Body of pancreas (tissue), 4 donors: ENCODE measurements at places on chromosomes 12 and 14. TPM values are rescaled to one million over a fixed set of nuclear protein-coding genes. Genes with fewer than 3 reads are reported as not detected.
A peak's percentile ranks its signal among the peaks of the same experiment; 100 is the strongest.

- peak; percentile 76 for DNase-seq
Measured at GRCh38 chr12:59736359-59736758, 140.5 kb downstream of the SLC16A7 start.

FZD10 gene
- total RNA-seq = under 0.01 TPM

GRCh38 chr12:101759396-101760047 is 20.3 kb upstream of the SYCP3 start:
- peak; percentile 17 for DNase-seq

TAS2R19 gene
- 4.2 TPM for total RNA-seq

DNA sequence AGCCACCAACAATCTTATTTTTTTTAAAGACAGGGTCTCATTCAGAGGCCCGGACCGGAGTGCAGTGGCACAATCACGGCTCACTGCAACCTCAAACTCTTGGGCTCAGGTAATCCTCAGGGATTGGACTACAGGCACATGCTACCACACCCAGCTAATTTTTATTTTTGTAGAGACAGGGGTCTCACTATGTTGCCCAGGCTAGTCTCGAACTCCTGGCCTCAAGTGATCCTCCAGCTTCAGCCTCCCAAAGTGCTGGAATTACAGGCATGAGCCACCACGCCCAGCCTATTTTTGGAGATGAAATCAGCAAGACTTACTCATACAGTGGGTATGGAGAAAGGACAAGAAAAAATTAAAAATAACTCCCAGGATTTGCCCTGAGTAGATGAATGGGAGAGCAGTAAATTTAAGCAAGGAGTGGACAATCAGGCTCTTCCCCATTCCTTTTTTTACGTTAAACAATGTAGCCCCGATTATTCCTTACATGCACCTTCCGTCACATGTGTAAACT is 13.2 kb downstream of the FMNL3 start:
- no peak for DNase-seq

DNA sequence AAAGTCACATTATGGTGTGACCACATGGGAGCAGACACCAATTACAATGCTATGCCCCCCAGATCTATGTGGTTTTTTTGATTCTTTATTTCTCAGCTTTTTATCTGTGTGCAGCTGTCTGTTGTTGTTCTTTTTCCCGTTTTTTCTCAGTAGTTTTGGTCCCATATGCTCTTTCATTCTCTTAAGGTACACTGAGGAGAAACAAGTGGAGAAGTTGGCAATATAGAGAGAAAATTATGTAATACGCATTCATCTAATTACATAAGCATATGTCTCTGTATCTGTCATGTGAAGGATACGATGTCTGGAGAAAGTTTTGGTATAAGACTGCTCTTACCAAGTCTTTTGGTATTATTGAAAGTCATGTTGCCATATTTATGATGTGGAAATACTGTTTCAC is 819.0 kb downstream of the NRXN3 start:
- no peak for DNase-seq

GRCh38 chr14:103157969-103158368 is 34.7 kb downstream of the TNFAIP2 start:
- DNase-seq = no peak

KANSL2 gene
- total RNA-seq = 20.0 TPM

IRAK3 gene
- 6.2 TPM for total RNA-seq

DNA sequence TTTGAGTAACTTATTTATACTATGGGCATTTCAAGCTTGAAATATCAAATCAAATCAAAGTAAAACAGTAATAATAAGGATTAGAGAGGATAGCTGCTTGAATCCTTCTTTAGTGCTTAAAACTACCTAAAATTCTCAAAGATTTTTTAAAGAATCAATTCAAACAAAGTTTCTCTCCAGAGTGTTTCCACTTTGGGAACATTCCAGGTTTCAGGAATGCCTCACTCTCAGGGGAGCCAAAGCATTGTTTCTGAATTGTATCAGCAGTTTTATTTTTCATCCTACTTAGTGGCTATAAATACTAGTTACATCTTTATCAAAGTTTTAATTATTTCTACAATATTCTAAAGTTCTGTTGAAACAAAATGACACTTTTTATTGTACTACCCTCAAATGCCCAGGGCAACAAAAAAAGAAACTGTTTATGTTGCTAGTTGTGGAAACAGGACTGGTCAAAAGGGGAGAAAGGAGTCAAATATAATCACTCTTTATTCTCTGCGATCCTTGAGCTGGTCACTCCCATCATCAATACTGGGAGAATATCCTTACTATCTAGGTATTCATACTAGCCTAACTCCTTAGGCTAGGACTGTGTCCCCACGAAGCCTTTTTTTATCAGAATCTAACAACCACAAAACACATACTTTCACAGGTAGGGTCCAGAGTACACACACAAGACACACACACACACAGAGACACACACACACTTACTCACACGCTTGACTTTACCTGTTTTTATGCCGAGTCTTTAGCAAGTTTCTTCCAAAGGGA is 598 bp downstream of the RASSF9 start:
- DNase-seq = no peak

DNA sequence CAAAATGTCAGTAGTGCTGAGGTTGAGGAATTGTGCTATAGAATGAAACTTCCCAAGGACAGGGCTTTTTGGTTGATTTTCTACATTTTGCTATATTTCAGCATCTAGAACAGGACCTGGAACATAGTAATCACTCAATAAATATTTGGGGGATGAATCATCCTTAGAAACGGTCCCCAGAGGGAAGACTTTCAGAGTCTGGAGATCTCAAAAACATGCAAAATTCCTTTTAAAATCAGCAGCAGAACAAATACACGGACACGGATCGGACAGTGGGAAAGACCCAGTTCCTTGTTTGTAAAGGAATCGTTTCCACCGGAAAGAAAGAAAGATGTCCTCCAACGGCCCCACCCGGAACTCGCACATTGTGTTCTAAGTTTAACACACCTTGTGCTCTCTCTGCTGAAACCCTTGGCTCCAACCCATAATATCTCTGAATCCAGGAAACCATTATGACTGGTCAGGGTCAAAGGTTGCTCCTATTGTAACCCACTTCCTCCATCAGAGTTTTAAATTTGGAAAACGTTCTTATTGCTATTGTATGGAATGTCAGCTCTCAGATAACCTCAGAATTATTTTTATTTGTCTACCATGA is 617.2 kb downstream of the MED13L start:
- DNase-seq = no peak

DNA sequence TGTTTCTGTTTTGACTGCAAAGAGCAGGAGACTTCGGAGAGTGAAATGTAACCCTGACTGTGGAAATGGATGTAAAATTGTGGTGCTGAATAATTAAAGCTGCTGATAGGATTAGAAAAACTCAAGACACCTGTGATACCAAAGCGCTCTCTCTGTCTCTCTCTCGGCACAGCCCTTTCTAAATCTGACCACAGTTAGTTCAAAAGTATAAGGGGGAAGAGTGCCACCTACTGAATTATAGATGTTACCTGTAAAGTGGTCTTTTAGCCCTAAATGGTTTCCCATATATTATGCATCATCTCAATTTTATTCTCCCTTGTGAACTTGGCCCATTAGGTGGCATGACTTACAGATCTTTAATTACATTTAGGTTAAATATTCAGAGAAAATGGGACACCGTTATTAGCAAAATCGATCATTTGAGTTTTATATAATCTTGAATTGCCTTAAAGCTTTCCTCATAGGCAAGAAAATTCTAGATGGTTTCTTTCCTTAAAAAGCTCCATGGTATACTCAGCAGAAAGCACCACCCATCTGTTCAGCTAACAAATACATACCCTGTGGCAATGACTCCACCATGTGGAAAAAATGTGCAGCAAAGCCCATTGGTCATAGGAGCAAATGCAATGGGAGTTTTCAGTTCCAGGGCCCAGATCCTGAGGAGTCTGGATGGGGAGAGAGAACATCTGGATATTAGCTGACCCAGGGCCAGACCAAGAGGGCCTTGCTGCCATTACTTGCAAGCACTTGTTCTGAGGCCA is 18.1 kb downstream of the RFC5 start:
- DNase-seq = peak; percentile 30

GRCh38 chr14:104030958-104031357 is 54.5 kb upstream of the ASPG start:
- DNase-seq = no peak

- DNase-seq = no peak
Measured at GRCh38 chr14:44970907-44971306, 8.9 kb downstream of the TOGARAM1 start.

CCDC177 gene
- total RNA-seq = not detected

DNA sequence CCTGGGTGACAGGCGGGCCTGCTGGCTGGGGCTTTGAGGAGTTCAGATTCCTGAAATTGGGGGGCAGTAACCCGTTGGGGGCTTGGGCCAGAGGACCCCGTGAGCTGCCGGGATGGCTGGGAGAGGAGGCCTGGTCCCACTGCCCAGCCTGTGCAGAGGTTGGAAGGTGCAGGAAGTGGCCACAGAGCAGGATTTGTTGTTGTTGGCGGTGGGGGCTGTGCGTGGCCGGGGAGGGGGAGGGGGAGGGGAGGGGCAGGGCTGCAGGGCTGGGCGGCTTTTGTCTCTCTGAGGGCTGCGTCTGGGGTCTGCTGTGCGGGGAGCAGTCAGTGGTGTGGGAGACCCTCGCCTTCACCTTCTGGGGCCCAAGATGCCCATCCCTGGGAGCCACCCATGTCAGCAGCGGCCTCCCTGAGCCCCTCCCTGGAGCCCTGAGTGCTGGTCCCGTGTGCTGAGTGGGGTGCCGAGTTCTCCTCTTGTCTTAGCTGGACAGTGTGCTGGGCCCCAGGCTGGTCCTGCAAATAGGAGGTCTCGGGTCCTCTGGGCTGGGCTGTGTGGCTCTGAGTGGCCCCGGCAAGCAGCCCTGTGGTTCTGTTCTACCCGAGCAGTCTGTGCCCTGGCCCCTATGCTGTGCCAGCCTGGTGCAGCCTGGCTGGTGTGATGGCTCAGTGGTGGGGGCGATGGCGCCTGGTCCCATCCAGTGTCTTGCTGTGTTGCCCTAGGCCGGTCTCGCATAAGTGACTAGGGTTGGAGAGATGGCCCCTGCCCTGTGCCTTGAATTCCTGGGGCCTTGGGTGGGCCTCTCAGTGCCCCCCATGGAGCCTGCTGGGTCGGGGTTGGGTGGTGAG is 10.3 kb downstream of the KIF26A start:
- peak; percentile 15 for DNase-seq

DNA sequence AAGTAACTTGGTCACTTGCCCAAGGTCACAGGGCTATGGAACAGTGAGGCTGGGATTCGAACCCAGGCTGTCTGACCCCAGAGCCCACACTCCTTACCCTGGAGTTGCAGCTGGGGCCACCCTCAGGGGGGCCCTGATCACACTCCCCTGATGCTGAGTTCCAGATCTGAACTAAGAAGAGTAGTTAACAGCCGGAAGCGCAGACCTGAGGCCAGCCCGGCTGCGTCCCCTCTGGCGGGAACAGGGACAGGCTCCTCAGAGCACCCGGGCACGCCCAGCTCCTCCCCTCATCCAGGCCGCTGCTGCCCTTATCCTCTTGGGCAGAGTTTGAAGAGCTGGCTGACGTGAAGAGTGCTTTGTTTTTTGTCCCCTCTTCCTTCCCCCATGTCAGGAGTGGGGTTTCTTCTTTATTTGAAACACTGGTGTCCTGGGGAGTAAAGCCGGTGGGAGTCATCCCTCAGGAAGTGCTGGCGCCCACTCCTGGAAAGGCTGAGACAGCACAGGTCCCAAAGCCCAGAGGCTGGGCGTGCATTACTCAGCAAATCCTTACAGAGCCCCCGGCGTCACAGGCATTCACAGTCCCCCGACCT is 8.7 kb downstream of the PHB2 start:
- DNase-seq = peak; percentile 80

- no peak for DNase-seq
Measured at GRCh38 chr12:132899033-132899432, 11.6 kb upstream of the CHFR start.

- DNase-seq = no peak
Measured at GRCh38 chr14:91328313-91329050, 84.0 kb upstream of the GPR68 start.

GRCh38 chr12:58489394-58489793 is 430.9 kb downstream of the LRIG3 start:
- no peak for DNase-seq

DNA sequence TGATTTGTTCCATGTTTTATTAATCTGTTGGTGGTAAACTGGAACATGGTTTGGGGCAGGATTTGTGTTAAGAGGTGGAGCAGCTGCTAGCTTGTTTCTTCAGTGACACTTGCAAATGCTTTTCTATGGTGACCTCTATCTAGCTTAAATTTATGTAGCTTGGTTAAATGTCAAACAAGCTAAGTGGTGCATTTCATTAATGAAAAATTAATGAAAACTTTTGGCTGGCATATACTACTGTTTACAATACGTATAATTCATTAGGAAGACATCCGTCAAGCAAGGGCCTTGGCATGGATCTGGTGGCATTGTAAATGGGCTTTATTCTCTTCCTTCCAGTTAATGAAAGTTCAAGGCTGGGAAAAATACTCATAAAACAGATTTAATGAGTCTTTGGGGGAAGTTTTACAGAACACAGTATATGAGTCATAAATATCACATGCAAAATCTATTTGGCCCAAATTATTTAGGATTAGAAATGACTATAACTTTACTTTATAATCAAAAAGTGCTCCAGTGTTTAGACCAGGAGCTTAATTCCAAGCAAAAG is 807.7 kb upstream of the SEL1L start:
- DNase-seq = no peak
